ENCODE measurements at places on chromosomes 16 and 17.

DNA sequence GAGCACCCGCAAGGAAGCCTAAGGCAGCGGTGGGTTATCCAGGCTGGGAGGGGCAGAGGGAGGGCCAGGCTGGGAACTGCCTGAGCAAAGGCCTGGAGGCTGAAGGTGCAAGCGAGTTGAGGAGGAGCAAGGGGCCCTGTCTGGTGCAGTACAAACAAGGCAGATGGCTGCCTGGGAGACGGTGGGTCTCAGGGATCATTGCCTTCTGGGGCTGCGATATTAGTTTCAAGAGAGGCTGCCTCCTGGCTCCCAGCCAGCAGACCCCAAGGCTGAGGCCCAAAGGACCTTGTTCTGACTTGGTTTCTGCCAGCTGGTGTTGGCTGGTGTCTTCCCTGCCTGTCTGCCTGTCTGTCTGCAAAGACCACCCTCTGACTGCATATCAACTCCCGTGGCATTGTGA lies 154.0 kb downstream of the IRF8 start:
- no peak for DNase-seq

GRCh38 chr16:3776316-3776715 lies 59.0 kb upstream of the TRAP1 start:
- DNase-seq: no peak

DNA sequence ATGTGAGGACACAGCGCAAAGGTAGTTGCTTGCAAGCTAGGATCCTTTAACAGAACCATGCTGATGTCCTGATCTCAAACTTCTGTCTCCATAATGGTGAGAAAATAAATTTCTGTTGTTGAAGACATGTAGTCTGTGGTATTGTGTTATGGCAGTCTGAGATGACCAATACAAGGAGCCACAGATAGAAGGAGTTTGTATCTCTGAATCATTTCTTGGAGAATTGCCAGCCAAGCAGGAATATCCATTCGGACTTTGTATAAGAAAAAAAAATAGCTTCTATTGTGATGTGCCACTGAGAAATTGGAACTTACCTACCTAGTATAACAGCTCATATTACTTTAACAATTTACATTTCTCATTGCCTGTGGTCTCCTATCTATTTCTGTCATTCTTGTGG lies 447.6 kb upstream of the CA10 start:
- DNase-seq: no peak

DNA sequence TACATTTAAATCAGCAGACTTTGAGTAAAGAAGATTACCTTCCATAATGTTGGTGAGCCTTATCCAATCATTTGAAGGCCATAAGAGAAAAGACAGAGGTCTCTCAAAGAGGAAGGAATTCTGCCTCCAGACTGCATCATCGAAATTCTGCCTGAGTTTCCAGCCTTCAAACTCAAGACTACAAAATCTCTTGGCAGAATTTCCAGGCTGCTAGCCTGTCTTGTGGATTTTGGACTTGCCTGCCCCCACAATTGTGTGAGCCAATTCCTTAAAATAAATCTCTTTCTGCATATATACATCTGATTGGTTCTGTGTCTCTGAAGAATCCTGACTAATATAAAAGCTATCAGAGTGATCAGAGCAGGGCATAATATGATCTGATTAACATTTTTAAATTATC lies 216.6 kb upstream of the CPHXL start:
- DNase-seq: no peak

GRCh38 chr16:83586036-83586435 lies 221.7 kb upstream of the HSBP1 start:
- DNase-seq: no peak

- no peak for DNase-seq
Observed at GRCh38 chr17:72064606-72065193, 56.1 kb upstream of the SOX9 start.

DNA sequence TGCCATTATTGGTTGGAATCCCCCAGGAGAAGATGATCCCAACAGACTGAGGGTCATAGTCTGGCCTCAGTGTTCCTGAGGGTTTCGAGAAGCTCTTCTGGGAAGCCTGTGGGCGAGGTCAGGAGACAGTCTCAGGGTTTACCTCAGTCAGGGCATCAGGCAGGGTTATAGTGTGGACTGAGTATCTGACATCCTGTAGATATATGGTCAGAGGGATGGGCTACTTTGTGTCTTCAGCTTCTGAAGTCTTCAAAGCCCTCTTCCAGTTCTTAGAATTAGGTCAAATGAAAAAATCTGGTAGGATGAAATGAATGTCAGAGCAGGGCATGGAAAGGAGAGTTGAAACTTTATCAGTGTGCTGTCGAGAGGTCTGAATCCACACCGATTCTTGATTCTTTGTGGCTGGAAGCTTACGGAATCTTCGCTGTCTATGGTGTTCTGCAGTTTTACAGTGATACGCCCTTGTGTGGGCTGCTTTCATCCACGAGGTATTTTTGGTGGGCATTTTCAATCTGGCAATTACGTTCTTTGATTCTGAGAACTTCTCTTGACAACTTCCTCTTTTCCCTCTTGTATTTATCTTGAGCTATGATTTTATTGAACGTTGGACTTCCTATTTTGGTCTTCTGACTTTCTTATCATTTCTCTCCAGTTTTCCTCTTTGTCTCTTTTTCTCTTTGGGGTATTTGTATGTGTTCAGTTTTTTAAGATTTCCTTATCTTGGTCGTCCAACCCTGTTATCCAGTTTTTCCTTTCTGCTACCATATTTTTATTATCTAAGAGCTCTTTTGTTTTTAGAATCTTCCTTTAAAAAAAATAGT lies 30.4 kb downstream of the BPTF start:
- DNase-seq: no peak

DNA sequence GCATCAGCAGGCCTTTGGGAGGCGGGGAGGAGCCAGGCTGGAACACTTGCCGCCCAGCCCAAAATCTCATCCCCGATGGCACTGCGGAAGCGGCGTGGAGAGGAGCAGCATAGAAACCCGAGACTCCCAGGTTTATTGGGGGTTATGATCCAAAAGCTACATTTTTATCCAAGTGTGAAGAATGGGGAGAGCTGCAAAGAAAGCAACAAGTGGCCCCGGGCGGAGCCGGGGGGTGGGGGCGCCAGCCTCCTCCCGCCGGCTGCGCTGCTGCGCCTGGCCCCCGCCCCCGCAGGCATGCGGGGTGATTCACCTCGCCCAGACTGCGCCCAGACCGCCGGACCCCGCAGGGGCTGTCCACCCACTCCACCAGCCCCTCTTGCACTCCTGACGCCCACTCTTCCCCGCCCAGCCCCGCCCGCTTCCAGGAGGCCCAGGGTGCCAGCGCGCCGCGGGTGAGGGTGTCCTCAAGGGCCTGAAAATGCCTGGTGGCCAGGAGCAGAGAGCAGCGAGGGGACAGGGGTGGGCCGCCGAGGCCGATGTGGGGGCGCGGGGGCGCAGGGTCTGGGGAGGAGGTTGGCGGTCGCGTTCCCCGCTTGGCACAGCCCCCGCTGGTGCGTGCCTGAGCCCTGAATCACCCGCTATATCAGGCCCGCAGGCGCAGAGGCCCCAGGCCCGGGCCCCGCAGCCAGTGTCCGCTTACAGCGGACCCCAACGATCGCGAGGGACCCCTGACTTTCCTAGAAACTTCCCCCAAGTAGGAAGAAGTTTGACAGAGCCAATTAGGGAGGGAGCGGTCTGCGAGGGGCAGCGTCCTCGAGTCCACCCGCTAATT lies 1.3 kb downstream of the CAVIN1 start:
- DNase-seq: no peak

DNA sequence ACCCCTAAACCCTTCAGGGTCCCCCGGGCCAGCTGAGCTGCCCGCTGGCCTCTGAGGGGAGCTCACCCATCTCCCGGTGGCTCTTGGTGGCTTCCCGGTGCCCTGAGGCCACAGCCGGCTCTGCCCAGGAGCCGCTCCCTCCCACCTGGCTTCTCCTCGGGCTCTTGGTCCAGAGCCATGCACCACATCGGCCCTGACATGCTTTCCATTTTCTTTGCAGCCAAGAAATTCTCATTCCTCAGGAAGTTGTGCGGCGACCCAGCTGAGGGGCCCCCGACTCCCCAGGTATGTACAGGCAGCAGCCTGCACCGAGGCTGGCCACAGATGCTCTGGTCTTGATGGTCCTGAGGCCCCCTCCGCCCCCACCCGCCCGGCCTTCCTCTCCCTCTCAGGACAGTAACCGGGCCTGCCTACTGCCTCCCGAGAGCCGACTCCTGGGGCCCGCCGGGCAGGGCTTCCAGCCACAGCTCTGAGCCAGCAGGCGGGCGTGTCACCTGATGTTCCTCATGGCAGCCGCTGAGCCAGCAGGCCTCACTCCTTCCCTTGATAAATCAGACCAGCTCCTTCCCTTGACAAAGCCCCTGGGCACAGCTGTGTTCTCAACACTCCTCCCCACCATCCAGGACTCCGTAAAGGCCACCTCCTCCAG lies 28.4 kb upstream of the ZFPM1 start:
- DNase-seq: no peak

DNA sequence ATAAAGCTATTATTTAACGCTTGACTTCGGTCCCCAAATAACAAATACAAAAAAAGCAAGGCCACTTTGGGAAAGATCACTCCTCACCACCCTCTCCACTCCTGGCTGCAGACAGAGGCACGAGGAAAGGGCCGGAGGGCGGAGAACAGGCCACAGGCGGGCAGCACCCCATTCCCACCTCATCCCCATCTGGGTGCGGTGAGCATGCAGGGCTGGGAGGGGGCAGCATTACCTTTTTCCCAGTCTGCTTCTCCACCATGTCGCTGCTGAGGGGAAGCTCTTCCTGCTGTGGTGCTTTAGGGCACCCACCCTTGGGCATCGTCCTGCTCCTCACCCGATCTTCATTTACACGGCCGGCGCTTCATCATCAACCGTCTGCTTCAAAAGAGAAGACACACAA lies 99.2 kb downstream of the ZNF778 start:
- no peak for DNase-seq

DNA sequence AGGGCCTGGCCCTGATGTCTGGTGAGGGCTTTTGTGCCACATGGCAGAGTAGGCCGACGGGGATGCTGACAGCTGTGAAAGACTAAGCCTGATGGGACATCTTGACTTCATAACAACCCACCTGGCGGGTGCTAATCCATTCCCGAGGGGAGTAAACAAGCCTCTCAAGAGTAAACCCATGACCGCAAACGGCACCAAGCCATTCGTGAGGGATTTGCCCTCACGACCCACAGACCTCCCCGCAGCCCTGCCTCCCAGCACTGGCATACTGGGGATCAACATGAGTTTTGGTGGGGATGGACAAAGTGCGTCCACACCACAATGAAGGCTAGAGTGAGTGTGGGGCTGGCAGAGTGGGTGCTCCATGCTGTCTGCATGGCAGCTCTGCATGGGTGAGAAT lies 11.7 kb downstream of the RNF213 start:
- no peak for DNase-seq

- DNase-seq: no peak
Observed at GRCh38 chr16:9062301-9062700, 29.1 kb upstream of the HAPSTR1 start.

GRCh38 chr17:80005360-80006338 lies 30.0 kb downstream of the TBC1D16 start:
- DNase-seq: peak; percentile 62

DNA sequence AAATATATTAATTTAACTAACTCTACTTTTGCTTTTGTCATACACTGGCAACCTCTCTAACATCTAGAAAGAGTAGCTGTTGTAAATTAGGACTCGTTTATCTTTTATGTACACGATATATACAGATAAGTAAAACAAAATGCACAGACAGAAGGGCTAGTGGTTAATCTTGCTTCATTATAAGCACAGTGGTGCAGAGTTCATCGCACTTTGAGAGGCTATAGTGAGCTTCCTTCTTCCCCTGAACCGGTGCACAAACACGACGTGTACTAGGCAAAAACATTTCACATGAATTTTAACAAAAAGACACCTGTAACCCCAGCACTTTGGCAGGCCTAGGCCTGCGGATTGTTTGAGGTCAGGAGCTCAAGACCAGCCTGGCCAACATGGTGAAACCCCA lies 10.4 kb upstream of the GOT2 start:
- no peak for DNase-seq

DNA sequence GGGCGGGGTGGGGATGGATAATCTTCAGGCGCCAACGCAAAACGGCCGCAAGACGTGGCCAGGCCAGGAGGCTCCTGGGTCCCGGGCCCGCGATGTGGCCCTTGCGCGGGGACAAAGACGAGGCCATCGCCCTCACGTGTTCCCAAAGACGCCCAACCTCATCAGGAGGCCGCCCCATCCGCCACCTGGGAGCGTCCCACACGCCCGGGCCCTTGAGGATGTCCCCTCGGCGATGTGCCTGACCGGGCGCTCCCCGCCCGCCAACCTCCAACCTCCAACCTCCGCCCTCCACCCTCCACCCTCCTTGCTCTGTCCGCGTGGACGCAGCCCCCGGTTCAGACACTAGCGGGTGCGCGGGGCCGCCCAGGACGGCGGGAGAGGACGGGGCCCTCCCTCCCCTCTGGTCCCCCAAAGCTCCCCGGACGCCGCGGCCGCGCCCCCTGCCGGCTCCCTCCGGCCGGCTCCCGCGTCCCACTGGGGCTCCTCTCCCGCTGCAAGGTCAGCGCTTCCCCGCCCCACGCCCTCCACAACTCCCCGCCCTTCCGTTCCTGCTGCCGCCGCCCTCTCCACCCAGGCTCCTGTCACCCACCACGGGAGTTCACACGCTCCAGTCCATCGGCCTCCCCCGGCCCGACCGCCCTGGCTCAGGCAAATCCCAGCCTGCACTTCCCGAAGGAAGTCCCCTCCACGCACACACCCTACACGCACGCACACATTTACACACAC lies 250.8 kb upstream of the RPL38 start:
- DNase-seq: peak; percentile 22

DNA sequence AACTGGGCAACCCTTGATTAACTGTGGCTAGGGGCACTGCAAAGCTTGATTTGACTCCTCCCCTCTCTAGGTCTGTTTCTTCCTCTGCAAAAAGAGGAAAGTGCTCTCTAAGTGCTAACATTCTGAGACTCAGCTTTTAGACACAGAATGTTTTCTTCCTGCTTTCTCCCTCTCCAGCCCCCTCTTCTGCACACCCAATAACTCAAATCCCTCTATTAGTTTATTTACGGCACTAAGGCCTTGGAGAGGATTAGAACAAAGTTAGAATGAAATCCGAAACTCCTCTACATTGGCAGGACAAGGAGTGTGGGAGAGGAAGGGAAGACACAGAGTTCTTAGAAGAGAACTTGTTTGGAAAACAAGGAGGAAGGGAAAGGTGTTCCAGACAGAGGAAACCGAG lies 3.3 kb upstream of the SBK1 start:
- DNase-seq: no peak

- no peak for DNase-seq
Observed at GRCh38 chr16:77250400-77250799, 51.2 kb downstream of the SYCE1L start.

DNA sequence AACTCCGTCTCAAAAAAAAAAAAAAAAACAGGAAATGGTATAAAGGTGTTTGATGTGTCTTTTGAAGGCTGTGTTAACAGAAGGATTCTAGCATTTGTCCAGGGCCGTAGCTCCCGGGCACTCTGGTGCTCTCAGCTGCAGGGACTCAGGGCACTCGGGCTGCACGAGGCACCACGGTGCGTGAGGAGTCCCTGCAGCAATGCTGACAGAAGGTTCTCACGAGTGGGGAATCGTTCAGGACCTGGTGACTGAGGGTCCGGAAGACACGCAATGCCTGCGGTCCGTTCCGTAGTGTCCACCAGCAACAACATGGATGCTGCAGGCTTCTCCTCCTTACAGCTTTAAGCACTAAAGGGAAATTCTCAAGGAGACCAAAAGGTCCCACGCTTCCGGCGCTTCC lies 12.6 kb upstream of the FAAP100 start:
- DNase-seq: no peak
